Right ventricle myocardium superior (tissue), 1 donor: ENCODE measurements at places on chromosomes 12 and 14.

DNA sequence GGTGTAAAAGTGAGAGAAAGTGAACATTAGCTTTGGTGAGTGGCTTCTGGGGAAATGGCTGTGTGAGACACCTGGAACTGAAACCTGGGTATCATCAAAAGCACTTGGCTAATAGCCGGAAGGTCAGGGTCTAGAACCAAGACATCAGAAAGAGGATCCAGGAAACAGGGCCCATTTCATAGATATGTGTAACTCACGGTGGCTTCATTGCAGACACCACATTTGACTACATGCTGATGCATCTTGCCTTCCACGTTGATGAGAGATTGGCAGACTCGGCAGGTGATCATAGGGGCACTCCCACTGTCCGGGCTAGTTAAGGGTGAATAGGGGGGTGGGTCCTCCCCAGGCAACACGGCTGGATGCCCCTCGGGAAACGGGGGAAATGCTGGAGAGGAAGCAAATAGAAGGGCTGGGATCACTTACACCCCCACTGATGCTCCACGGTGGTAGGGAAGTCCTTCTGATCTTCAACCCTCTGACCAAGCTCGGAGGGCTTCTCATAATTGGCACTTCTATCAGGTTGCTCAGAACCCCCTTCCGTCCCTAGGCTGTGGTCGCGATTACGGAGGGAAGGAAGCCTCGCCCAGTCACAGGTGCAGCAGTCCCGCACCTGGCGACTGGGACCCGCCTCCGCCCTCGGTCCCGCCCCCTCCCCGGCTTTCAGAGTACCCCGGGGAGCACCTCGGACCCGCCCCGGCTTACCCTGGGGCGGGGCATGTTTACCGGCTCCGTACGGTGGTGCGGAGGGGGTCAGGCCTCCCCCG, 593 bp downstream of the PIP4P1 start:
- DNase-seq = no peak

DNA sequence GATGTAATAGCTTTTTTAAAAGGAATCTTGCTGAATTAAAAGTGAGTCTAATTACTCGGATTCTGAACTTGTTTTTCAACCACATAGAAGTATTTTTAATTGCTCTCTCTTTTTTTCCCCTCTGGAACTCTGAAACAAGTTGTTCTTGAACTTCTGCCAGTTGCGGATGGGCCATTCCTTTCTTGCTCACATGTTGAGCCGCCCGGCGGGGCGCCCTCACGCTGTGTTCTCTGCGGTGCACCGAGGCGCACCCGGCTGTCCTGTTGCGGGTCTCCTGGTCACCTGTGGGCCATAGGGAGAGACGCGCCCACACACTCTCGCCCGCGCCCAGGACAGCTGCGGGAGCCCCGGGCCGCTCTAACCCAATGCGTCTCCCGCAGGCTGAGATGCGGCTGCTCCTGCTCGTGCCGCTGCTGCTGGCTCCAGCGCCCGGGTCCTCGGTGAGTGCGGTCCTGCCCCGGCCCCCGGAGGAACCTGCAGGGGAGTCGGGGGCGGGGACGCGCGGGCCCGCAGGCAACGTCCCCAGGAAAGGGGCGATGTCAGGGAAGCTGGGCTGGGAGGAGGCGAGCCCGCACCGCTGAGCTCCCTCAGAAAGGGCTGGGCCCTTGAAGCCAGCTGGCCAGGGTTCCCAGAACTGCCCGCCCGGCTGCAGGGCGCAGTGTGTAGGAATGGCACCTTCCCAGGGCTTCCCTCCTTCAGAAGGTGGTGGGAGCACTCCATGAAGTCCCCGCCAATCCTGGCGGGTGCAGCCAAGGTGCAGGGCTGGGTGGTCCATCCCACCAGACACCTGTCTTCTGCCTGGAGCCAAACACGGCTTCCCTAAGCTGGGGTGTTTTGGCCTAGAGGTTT, 2.3 kb downstream of the PAPLN start:
- peak; percentile 78 for DNase-seq

GRCh38 chr12:4526923-4527546, 11.7 kb upstream of the RAD51AP1 start:
- no peak for DNase-seq

DNA sequence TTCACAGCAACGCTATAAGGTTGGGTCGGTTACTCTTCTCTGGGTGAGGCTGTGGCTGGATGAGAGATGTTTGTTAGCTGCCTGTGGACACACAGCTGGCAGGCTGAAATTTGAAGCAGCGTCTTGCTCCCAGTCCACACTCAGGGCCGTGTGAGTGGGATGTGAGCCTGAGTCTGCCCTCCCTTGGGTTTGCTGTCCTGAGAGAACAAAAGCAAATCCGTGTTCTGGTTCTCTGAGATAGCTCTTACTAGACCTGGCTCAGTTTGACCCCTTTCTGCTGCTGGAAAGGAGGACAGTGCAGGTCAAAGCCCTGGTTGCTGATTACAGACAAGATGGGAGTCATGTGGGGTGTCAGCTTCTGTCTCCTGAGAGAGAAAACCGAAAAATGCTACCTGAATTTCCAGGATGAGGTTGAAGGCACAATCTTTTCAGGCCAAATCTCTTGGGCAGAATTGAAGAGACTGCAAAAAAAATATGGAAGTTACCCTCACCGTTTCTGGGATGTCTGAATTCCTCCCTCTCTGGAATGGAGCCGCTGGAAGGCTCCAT, 270.8 kb downstream of the ZFP36L1 start:
- DNase-seq = no peak

DNA sequence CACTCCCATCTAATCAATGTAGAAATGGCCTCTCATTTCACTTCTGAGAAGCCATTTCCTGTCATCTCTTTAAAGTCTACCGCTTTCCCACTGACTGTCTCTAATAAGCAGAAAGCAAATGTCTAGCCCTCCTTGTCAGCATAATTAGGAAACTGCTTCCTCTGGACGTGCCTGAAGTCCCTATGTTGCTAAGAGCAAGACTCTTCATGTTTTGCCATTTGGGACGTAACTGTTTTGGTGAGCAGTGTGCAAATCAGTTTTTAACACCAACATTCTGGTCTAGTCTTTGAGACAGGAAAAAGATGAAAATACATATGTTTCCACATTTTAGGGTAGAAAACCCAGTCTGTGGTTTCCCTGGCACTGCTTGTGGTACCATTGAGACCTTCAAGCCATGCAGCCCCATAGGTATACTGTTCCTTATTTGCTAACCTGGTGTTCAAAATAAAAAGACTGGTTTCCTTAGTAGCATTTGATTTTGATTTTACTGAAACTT, 22.2 kb downstream of the IFNG start:
- no peak for DNase-seq

GRCh38 chr12:5516371-5517241, 84.7 kb downstream of the NTF3 start:
- DNase-seq = no peak

DNA sequence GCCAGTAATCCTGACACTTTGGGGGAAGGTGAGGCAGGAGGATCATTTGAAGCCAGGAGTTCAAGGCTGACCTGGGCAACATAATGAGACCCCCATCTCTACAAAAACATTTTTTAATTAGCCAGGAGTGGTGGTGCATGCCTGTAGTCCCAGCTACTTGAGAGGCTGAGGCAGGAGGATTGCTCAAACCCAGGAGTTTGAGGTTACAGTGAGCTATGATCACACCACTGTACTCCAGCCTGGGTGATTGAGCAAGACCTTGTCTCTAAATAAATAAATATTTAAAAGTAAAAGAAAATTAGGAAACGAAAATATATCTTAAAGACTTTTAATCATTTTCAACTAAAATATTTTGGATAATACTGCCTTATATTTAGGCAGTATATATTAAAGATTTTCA, 25.9 kb downstream of the CKB start:
- no peak for DNase-seq

GRCh38 chr14:84575681-84576080, 954.3 kb upstream of the FLRT2 start:
- no peak for DNase-seq

DNA sequence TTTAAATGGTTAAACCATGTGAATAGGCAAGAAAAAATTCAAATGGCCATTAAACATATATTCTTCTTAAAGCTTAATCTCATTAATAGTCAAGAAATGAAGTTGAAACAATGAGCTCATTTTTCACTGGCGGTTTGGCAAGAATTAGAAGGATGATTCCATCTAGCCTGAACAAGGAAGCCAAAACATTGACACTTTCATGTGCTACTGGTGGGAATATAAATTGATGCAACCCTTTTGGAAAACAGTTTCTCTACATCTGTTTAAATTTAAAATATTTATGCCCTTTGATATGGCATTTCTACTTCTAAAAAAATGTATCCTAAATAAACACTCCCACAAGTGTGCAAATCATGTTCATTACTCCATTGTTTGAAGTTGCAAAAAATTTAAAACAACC, 174.7 kb upstream of the HIF1A start:
- DNase-seq = no peak

DNA sequence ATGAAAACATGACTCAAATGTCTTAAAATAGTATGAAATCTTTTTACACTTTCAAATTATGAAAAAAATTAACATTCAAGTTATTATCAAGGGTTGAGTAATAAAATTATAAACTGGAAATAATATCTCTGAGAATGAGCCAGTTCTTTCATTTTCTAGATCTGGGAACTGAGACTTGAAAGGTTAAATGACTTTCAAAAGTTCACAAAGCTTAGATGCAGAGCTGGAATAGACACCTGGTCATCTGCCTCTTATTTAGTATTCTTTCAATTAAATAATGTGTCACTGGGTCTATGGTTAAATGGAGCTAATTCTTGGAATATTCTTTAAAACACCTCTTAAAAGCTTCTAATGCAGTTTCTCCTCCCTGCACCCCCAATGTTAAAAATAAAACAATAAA, 86.6 kb downstream of the CDK17 start:
- no peak for DNase-seq

DNA sequence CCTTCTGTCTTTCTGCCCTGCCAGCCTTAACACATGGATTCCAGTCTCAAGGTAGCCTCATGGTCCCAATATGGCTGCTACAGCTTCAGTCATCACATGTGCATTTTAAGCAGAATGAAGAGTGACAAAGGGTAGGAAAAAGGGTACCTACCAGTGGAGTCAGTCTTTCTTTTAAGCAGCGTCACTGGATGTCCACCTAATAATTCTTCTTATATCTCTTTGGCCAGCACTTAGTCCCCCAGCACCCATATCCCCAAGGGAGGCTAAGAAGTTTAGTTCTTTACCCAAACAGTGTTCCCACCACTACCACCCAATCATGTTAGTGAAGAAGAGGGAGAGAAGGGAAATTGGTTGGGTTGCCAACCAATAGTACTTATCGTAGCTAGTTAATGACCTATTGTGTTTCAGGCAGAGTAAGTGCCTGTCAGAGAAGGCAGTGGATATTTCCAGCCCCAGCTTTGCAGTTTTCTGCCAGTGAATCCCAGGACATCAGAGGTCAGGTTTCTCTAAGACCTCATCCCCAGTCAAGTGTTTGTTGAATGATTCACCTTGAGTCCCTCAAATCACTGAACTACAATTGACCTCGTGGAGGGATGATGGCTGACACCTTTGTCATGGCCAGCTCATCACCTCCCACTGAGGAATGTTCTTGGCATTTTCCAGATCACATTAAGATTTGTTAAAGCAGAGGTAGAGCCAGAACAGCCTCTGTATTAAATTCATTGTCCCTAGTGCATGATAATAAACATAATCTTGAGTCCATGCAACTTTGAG, 250.9 kb upstream of the CRY1 start:
- no peak for DNase-seq
